ENCODE measurements at places on chromosomes 1 and 21.

DNA sequence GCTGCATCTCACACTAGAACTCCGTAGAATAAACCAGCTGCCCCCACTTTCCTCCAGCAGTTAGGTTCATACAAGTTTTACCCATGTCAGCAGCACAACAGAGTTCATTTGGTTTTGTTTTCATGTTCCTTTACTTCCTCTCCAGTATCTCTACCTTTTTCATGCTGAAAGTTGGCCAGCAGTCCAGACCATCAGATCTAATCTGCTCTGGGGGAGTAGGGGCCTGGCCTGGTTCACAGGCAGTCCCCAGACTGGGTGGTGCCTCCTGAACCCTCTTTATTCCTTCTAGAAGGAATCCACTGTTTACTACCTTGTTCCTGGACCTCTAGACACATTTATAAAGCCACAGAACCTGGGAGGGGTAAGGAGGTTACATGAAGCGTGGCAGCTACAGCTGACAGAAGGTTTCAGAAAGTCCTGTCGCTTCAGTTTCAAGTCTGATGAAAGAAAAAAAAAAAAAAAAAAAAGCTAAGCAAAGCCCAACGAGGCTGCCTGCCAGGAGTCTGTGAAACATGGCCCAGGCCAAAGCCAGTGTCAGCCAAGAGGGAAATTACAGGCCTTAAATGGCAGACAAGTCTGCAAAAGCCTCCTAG, 184.6 kb upstream of the JUN start:
- DNase-seq: peak; percentile 50

- no peak for DNase-seq
Measured at GRCh38 chr1:226223157-226223785, at the start of gene MIXL1. MIXL1 (plus strand) TSS chr1:226223664; CDS start chr1:226223682, 18 bp downstream.

GRCh38 chr1:235015291-235015985, 113.2 kb downstream of the TOMM20 start:
- DNase-seq: no peak

DNA sequence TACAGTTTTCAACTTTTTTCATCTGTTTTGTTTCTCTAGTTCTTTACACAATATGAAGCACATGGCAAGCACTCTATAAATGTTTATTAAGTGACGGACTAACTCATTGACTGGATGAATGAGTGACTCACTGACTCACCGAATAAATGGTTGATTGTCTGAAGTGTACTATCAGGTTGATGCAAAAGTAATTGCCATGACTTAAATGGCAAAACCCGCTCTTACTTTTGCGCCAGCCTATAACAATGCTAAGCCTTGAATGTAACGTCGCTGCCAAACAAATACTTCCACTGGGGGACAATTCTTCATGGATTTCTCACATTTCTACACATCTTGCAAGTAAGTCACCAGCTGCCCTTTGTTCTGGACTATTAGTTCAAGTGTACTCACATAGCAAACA, 109.0 kb upstream of the KCTD3 start:
- DNase-seq: no peak

DNA sequence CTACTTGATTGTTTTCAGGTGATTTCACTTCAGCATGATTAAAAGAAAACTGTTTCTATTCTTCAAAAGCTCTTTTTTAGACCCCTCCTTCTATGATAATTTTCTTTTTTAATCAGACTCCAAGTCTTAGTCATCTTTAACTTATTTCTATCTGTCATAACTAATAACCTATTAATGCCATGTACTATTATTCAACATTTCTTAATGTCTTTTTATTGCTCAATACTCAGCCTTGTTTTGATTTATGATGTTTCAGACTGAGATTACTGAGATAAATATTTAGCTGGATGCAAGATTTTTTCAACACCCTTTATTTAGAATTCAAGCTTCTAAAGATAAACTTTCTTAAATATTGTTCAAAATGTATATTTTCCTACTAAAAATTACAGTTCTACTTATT, 53.6 kb downstream of the ATP6V1G3 start:
- DNase-seq: peak; percentile 28

DNA sequence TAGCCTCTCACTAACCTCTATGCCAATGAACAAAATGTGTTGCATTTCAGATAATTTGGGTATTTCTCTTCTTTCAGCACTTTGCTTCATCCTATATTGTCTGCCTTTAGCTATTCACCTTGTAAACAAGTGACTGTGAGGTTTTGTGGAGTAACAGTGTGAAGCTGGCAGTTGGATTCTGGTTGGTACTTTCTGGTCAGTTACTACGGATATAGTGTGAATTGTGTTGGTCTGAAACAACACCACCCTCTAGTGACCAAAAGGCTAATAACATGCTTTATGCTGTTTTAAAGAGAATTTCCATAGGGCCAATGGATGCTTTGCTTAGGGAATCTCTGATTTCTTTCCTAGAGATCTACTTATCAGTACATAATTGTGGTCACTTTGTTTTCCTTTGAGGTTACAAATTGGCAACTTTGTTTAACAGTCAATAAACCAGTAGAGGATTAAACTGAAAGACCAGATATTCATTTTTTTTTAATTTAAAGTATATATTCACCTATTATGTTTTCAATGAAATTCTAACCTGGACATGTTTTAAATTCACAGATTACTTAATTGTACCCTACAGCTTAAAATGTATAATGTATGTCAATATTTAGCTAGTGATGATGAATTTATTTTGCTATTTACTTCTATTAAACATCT, 2.5 kb upstream of the PTGER3 start:
- DNase-seq: peak; percentile 58

DNA sequence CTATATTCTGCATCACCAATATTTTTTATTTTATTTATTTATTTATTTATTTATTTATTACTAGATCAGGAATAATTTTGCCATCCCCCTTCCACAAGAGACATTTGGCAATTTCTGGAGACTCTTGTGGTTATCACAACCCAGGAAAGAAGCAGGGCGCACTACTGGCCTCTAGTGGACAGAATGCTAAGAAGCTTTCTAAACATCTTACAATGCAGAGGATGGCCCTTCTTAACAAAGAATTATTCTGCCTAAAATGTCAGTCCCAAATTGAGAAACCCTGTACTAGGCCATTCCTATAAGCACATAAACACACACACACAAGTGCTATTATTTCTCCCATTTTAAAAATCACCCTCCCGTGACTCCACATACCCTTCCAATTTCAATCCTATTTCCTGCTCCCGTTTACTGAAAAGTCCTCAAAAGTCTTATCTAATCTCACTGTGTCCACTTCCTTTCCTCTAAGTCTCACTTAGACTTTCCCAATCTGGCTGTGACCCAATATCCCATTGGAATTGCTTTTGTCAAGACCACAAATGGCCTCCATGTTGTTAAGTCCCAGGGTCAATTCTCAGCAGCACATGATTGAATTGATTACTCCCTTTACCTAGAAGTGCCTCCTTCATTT, 43.7 kb upstream of the RNF11 start:
- peak; percentile 78 for DNase-seq

- peak; percentile 54 for DNase-seq
Measured at GRCh38 chr1:76501136-76501535, 366.1 kb upstream of the ST6GALNAC5 start.

- DNase-seq: no peak
Measured at GRCh38 chr1:1477206-1477605, 5.6 kb downstream of the ATAD3B start.

DNA sequence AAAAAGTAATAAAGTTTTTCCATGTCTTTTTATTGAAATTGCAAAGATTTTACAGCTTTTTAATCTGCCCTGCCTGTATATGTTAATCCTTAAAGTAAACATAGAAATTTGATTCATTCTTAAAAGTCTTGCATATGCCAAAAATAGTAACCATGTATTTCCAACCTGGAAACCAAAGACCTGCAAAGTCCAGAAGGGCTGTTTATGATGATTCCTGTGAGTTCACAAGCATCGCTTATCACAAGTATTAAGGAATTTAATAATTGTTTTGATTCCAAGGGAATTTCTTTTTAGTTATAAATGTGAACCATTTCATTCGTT, 199.1 kb downstream of the PTPRC start:
- no peak for DNase-seq

GRCh38 chr21:43916691-43917514, 51.9 kb downstream of the AGPAT3 start:
- DNase-seq: no peak

GRCh38 chr1:228058172-228058948, 24.1 kb upstream of the ARF1 start:
- DNase-seq: no peak

GRCh38 chr1:237084341-237085077, 42.5 kb downstream of the RYR2 start:
- DNase-seq: no peak

GRCh38 chr1:111505641-111506119, 2.2 kb upstream of the ADORA3 start:
- no peak for DNase-seq

DNA sequence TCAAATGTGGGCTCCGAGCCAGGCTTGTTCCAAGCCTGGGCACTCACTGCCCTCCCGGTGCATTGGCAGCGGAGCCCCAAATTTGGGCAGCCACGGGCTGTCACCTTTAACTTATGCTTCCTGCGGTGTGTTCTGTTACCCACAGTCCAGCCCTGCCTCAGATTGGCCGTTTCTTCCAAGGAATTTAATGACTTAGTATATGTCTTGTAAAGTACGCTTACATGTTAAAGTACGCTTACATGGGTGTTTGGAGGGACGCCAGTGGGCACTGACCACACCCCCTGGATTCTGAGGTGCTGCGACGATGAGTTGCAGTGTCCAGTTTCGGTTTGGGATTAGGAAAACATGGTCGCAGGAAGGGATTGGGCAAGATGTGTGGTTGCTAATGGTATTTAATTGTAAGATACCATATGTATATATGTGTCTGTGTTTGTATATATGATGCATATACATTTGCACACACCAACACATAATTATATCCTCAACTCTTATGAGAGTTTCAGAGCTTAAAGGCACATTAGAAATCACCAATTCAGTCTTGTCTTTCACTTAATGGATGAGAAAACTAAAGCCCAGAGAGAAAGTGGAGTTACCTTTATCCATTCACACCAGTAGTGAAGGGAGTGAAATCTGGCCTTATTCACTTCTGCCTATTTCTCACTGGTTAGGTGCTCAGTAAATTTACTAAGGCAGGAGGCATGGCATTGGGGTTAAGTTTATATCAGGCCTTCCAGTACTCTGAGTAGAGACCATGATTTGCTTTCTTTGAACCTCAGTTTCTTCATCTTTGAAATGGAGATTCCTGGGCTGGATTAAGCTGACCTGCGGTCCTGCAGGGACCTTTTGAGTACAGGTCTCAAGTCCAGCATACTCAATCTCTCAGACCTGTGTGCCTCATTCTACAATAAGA, 1.0 kb downstream of the SMYD2 start:
- DNase-seq: peak; percentile 68

DNA sequence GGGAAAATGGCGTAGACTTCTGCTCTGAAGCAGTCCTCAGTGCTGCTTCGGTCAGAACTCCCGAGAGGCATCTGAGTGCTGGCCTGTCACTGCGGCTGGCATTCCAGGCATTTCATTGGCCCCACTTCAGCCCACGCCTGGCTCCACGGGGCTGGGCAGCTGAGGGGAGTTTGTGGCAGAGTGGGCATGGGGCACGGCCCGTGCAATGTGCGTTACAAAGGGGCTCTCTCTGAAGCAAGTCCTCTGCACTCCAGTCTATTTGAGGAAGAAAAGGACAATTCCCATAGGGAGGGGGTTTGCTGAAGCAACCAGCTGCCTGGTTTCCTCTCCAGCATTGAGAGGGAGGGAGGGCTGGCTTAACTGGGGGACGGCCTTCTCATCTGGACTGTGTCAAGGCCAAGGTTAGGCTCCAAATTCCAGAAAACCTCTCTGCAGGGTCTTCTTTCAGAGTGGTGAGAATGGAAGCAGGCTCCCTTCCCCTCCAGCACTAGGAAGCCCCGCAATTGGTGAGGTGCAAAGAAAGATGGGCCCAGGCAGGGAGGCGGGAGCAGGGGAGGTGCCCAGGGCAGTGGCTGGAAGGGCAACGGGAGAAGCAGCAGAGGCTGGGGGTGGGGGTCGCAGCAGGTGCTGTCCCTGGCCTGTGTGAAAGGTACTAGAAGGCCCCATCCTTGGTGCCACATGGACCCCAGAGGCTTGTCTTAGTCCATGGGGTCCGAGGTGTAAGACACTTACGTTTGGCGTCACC, 21.1 kb upstream of the GPR157 start:
- DNase-seq: no peak

DNA sequence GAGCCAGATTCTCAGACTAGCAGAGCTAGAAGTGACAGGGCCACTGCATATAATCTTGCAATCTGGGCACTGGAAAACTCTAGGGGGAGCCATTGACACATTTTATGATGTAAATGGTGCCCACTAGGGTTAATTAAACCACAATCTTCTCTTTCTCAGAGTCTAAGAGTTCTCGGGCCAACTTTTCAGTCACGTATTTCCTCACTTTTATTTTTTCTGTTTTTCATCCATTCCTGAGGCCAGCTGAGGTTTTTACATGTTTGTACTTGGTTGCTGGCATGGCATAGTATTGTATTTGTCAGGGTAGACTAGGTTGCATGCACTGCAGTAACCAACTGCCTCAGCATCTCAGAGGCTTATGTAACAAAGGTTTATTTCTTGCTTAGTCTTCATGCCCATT, 138.2 kb downstream of the ZNF326 start:
- DNase-seq: peak; percentile 21

DNA sequence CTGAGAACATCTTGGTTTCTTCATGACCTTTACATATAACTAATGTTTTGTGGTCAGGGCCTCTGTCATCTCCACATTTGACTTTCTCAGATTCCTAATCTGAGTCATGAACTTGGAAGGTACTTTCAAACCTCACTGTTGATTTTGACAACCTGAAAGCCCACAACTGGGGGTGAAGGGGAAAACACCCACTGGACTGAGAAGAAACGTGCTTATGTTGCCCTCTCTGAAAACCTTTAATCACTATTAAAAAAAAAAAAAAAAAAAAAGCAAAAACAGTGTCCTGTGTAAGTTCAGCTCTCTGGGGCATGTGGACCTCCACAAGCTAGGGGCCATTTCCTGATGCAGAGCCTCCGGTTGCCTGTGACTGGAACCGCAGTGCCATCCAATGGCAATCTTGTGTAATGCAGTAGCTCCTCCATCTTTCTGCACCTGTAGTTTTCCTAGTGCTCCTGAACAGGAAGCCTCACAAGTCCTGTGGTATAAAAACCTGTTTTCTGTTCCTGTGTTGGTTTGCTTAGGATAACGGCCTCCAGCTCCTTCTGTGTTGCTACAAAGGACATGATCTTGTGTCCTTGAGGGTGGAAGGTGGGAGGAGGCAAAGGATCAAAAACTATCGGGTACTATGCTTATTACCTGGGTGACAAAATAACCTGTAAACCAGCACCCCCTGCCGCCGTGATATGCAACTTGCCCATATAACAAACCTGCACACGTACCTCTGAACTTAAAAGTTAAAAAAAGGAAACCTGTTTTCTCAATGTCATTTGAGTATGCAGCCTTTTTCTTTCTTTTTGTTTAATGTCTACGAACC, 124.5 kb downstream of the ZNF648 start:
- peak; percentile 1 for DNase-seq

- no peak for DNase-seq
Measured at GRCh38 chr1:19393046-19393445, 80.9 kb downstream of the SLC66A1 start.

Data from fibroblast of skin of right biceps (primary cell).